ENCODE measurements at places on chromosomes 13 and 19.

- DNase-seq: no peak
Observed at GRCh38 chr19:57771417-57771816, 1.9 kb downstream of the ZNF586 start.

DNA sequence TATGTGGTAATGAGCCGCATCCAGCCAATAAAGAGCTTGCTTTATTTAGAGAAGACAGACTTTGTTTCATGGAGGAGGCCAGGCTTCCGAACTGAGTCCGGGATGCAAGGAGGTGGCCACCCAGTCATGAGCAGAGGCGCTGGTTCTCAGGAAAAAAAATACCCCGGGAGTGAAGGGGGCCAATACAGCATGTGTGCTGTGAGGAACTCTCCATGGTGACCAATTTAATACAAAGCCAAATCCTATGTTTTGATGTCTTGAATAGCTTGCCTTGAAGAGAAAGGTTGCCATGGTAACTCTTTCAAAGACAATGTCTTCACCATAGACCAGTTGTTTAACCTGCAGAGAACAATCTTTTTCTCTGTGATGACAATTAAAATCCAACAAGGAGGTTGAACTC is 43.4 kb upstream of the PDCD5 start:
- no peak for DNase-seq

- DNase-seq: no peak
Observed at GRCh38 chr19:58033741-58034476, at the start of gene ZSCAN1. TSS of gene ZSCAN1 (plus strand) at chr19:58034025. CDS start at chr19:58037837, 3,812 bp downstream.

- DNase-seq: no peak
Observed at GRCh38 chr19:29645491-29645867, 19.8 kb upstream of the PLEKHF1 start.

GRCh38 chr13:106433066-106433465 is 102.4 kb downstream of the EFNB2 start:
- DNase-seq: no peak

GRCh38 chr13:27824121-27824520 is 31.8 kb downstream of the GSX1 start:
- no peak for DNase-seq

DNA sequence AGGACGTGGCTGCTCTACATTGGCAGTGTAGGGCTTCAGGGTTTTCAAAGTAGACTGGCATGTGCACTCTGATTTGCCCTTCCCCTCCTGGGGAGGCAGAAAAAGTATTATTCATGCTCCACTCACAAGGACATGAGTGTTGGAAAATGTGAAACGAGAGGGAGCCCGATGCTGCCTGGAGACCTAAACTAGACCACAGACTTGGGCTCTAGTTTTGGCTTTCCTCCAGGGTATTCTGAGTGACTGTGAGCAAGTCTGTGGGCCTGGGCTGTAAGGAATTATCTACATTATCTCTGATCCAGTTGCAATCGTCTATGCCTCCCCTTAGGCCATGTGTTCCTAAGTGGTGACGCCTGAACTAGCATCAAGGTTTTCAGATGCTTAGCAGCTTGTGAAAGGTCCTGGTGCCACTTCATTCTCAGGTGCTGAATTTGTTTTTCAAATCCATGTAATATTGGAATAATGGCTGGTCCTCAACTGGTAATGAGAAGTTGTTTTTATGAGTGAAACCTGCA is 55.0 kb downstream of the MRPL57 start:
- DNase-seq: no peak

DNA sequence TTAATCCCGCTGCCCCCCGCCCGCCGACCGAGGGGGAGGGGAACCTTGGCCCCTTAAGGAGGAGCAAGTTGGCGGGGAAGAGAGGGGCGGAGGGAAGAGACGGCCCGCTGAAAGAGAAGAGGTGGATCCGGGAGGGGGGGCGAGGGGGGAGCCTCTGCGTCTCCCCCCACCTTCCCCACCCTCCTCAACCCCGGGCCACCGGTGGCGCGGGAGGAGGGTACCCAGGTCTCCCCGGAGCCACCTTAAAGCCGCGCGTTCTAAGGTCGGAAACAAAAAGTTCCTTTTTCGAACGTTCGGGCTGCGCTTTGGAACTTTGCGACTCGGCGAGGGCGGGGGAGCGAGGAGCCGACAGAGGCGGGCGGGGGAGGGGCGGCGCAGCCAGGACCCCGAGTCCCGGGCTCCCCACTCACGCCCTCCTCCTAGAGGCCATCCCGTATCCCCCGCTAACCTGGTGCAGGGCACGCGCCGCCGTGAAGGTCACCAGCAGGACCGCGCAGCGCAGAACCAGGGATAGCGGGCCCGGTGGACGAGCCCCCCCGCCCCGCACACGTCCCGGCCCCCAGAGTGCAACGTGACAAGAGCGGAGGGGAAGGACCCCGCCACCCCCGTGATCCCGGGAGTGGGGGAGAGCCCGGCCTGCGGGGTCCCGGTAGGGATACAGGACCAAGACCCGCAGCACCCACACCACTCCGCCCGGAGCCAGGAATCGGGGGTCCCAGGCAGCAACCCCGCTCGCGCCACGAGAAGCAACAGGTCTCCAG is 659 bp downstream of the ERF start:
- no peak for DNase-seq

- DNase-seq: no peak
Observed at GRCh38 chr19:16369664-16370576, 45.3 kb downstream of the KLF2 start.

DNA sequence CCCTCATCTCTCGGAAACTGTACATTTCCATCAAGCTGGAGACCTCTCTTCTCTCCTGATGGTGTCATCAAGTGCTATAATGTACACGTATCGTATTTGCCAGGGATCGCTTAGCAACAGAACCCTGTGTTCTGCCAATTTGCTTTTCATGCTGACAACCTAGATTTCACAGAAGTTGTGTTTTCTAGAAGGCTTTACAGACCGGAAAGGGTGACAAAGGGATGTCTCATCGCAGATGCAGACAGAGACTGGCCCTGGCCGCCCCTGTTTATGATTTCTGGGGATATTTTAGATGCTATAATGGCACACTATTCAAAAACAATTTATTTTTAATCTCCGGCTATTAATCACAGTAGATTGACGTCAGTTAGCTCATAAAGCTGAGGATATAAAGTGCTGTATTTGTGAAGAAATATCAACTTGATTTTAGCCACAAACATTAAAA is 291.4 kb downstream of the IRS2 start:
- DNase-seq: no peak

- no peak for DNase-seq
Observed at GRCh38 chr19:54937926-54938325, 9.4 kb downstream of the NLRP7 start.

GRCh38 chr19:2524840-2525723 is 49.2 kb downstream of the GADD45B start:
- DNase-seq: no peak

- DNase-seq: no peak
Observed at GRCh38 chr13:62920159-62920558, 1504.5 kb upstream of the PCDH20 start.

- no peak for DNase-seq
Observed at GRCh38 chr19:53813996-53814395, 10.1 kb downstream of the NLRP12 start.

- no peak for DNase-seq
Observed at GRCh38 chr13:23899555-23899954, 2.3 kb upstream of the C1QTNF9B start.

DNA sequence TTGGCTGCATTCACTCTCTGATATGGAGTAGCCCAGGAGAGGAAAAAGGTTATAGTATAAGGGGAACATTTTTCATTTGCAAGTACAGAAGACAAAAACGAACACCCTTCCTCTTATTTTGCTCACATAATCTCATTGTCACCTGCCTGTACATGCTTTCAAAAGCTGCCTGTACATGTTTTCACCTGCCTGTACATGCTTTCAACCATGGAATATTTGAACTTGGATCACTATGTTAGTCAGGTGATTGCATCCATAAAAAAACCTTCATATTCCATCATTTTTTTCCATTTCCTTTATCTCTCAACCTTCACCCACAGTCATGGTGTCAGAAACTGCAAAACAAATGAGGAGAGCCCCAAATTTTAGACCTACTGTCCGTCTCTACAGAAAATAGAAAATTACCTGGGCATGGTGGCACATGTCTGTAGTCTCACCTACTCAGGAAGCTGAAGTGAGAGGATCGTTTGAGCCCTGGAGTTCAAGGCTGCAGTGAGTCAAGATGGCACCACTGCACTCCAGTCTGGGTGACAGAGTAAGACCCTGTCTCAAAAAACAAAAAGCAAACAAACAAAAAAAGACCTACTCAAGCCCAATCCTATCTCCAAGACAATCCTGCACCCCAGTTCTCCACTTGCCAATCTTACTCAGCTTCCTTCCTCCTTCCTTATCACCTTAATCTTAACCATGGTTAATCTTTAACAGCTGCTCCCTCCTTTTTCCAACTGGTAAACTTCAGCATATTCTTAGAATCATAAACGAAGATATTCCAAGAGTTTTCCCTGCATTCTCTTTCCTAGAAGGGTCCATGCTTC is 11.6 kb downstream of the IGFL2 start:
- no peak for DNase-seq

DNA sequence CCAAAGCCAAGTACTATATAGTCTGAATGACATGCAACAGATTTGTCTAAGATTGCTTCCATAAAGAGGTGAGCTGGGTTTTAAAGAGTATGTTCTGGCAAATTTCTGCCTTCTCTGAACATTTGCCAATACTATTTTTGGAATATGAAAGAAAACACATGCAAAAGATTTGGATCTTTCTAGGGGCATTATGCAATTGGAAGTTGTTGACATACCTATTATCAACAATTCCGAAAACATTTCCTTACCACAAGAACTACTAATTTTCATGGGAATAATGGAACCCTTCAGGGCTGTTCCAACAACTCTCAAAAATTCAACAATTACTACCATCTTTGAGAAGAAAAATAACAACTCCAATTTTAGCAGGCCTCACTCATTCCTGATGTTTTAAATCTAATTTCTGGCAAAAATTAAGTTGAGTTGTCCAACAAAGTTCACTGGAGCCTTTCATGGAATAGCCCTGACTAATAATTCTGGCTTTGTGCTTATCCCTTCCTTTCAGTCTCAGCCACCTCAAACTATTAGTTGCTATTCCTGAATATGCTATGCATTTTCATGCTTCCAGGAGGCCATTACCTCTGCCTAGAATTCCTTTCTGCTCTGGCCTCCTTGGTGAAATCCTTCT is 250.0 kb downstream of the RGCC start:
- no peak for DNase-seq

DNA sequence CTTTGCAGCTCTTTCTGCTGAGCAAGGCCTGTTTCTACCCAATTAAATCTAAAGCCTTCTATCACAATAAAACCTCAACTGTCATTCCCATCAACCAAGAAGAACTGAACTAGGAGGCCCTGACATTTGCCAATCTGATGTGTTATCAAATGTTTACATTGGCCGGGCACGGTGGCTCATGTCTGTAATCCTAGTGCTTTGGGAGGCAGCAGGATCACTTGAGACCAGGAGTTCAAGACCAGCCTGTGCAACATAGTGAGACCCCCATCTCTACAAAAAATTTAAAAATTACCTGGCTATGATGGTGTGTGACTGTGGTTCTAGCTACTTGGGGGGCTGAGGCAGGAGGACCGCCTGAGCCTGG is 2.8 kb upstream of the FBXO17 start:
- DNase-seq: no peak

- no peak for DNase-seq
Observed at GRCh38 chr19:55161571-55162322, 4.2 kb upstream of the TNNI3 start.

DNA sequence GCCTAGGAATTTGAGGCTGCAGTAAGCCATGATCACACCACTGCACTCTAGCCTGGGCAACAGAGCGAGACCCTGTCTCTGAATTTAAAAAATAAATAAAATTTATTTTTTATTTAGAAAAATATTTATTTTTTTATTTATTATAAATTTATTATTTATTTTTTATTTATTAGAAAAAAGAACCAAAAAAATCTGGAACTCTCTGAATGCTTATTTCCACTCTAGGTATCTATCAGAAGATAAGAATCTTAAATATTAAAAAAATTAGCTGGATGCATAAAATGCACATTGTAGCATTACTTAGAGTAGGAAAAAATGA is 82.8 kb downstream of the CDADC1 start:
- DNase-seq: no peak

- DNase-seq: no peak
Observed at GRCh38 chr13:95349267-95349666, 48.0 kb upstream of the ABCC4 start.

GRCh38 chr13:106534639-106535551 is 567 bp downstream of the EFNB2 start:
- no peak for DNase-seq

DNA sequence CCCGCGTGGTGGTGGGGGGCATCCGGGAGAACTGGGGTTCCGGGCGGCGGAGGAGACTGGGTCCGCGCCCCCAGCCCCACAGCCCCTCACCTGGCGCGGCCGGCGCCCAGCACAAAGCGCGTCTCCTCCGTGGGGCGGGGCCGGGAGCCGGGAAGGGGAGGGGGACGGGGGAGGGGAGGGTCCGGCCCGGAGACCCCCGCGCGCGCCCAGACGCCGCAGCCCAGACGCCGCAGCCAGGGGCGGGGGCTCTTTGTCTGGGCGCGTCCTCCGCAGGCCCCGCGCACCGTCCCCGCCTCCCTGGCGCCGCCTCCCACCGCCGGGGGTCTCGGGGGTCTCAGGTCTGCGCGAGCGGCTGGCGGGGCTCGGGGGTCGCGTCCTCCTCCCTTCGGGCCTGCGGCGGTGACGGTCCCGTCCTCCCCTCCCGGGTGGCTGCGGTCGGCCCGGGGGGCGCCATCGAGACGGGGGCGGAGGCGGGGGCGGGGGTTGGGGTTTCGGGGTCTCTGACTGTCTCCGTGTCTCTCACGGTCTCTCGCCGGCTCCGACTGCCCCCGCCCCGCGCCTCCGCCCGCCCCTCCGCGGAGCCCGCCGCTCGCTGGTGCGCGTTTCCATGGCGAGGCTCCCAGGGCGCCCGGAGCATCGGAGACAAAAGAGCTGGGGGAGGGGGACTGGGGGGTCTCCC is at the start of gene PLPPR3:
Gene PLPPR3 (minus strand): TSS at position 131 of the 679 bp plus-strand sequence. CDS start 396 bp downstream, outside the sequence.
- DNase-seq: no peak

DNA sequence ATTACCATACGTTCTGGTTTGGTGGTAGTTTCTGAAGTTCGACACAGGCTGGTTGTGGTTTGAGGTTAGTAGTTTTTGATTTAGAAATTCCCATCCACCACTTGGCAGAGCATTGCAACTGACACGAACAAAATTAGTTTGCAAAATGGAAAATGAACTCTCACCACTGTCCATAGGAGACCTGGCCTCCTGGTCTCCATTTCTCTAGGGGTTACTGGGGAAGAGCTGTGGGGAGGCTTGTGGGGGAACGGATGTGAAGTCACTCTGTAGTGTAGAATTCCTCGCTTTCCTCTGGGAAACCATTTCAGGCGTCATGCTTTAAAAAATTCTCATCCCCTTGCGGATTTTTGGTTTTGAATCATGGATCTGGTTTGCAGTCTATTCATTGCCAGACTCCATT is 321.5 kb upstream of the MAB21L1 start:
- no peak for DNase-seq
